T-cell (primary cell): ENCODE measurements at places on chromosomes 4 and X.
A peak's percentile ranks its signal among the peaks of the same experiment; 100 is the strongest.

DNA sequence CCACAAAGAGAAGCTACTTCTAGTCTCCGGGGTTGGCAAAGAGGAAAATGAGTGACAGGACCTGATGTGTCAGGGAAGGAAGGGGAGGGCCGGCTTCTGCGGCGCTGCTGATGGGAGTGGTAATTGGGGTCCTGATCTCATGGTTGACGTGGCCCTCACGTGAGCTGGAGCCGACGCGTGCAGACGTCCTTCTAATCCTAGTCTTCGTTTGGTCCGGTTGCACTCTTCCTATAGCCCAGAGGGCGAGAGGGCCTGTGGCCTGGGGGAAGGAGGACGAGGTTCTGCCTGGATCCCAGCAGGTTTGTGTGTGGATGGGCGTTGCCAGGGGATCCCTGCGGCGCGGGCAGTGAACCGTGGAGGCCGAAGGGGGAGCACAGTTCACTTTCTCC lies at the start of gene ARMCX1:
TSS of gene ARMCX1 (plus strand) at position 186 of the 389 bp plus-strand sequence. CDS start 2,384 bp downstream, outside the sequence.
- DNase-seq: peak; percentile 15

GRCh38 chr4:40471923-40472322 lies 136.8 kb downstream of the CHRNA9 start:
- DNase-seq: no peak

- DNase-seq: no peak
Observed at GRCh38 chrX:40761762-40762161, 26.4 kb upstream of the MED14 start.

- DNase-seq: no peak
Observed at GRCh38 chr4:7224878-7225533, 32.7 kb downstream of the SORCS2 start.

GRCh38 chr4:157664726-157665125 lies 444.2 kb downstream of the GRIA2 start:
- DNase-seq: no peak

DNA sequence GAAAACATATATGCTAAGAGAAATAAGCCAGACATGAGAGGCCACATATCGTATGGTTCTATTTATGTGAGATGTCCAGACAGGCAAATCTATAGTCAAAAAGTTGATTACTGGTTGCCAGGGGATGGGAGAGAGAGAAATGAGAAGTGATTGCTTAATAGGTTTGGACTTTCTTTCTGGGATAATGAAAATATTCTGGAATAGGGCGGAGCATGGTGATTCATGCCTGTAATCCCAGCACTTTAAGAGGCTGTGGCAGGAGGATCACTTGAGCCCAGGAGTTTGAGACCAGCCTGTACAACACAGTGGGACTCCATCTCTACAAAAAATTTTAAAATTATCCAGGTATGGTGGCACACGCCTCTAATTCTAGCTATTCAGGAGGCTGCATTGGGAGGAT lies 22.4 kb downstream of the RBM47 start:
- DNase-seq: no peak

- no peak for DNase-seq
Observed at GRCh38 chr4:142110136-142110535, 473.8 kb downstream of the IL15 start.

DNA sequence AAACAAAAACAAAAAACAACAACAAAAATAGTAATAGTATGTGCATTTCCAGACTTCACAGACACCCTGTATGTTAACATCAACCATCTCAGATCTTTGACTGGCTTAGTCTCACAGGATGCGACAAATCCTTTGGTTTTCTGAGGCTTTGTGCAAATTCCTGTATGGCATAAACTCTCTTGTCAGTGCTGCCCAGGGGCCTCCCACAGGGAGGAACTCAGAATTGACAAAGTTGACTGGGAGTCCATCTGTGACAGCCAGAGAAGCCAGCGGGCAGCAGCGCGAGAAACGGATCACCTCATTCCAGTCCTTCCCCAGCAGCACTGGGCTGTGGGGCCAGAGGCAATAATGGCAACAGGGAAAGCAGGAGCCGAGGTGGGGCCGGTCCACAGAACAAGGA lies 19.1 kb upstream of the DDX3X start:
- no peak for DNase-seq
